Activated naive CD8-positive, alpha-beta T cell treated with anti-CD3 and anti-CD28 coated beads, Interleukin-2, amount 10 ng/mL, durations not matched to agents 7 days and 5 days (primary cell): ENCODE measurements at places on chromosomes 7 and 10.

DNA sequence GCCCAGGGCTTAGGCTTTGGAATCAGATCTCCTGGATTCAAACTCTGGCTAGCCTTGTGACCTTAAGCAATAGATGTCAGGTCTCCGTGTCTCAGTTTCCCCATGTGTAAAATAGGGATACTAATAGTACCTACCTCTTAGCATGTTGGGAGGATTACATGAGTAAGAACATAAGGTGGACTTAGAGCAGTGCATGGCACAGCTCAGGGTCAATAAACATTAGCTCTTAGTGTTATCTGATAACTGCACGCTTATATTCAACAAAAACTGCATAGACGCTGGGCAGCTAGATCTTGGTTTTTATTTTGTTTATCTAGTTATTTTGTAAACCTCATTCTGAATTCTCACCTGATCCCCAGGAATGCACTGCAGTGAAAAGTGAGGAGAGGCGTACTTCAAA lies 17.2 kb downstream of the TBXAS1 start:
- no peak for DNase-seq

DNA sequence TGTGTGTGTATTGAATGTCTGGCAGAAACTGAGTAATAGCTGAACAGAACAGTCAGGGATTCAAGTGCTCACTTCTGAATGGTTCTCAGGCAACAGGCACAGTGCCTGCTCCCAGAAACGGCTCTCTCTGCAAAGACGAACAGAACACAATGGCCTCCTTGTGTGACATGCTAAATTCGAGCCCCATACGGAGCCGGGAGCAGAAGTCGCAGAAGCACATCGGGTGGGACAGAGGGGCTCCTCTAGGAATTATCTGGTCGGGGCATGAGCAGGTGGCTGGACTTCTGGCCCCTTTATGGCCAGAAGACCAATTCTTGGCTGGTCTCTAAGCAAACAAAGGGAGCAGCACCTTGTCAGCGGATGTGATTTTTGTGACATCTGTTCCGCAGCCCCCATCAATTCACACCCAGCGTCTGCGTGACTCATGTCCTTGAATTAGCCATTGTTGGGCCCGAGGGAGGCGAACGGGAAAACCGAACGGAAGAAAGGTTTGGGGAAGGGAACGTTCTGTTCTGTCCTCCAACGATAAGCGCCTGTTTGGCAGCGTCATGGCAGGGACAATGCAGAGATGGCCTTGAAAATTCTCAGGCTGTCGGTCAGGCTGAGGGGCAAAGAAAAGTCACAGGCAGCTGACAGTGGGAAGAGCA lies 47.3 kb upstream of the NPTX2 start:
- DNase-seq = no peak

GRCh38 chr7:33339074-33339790 lies 209.9 kb downstream of the BBS9 start:
- DNase-seq = no peak

GRCh38 chr7:129780257-129780973 lies 168.9 kb downstream of the NRF1 start:
- DNase-seq = peak; percentile 71

DNA sequence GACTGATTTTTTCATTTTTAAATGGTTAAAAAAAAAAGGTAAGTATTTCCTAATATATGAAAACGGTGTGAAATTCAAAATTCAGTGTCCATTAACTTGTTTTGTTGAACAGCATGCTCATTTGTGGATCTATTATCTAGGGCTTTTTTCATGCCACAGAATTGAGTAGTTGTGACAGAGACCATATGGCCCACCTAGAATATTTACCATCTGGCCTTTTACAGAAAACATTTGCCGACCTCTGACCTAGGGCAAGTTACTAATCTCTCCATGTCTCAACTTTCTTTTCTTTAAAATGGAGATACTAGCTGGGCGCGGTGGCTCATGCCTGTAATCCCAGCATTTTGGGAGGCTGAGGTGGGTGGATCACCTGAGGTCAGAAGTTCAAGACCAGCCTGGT lies 41.3 kb downstream of the GRK5 start:
- no peak for DNase-seq

DNA sequence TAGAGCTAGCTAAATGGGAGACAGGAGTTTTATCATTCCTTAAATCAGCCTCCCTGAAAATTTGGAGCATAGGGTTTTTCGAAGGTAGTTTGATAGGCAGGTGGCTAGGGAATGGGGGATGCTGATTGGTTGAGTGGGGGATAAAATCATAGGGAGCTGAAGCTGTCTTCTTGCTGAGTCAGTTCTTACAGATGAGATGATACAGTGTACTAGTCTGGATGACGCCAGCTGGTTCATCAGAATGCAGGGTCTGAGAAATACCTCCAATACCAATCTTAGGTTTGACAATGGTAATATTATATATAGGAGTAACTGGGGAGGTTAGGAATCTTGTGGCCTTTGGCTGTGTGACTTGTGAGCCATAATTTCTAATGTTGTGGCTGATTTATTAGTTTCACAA lies 271.2 kb downstream of the SUGCT start:
- no peak for DNase-seq

DNA sequence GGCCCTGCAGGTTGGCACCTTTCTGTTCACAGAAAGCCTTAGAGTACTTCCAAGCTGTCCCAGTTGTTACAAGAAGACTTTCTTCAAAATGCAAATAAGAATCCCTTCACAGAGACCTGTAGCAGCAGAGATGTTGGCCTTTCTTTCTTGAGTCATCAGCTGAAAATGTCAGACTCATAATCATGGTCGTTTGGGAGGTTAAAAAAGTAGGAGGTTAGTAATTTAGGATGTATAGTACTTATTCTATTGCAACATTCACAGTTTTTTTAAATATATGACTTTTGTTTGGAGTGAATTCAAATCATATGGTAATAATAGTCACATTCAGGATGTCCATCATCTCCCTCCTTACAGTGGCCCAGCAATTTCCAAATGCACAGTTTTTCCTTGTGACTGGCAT lies 223.9 kb upstream of the GLI3 start:
- no peak for DNase-seq

- no peak for DNase-seq
These were observed 149.8 kb downstream of the DYNC1I1 start for GRCh38 chr7:95922191-95922590.

DNA sequence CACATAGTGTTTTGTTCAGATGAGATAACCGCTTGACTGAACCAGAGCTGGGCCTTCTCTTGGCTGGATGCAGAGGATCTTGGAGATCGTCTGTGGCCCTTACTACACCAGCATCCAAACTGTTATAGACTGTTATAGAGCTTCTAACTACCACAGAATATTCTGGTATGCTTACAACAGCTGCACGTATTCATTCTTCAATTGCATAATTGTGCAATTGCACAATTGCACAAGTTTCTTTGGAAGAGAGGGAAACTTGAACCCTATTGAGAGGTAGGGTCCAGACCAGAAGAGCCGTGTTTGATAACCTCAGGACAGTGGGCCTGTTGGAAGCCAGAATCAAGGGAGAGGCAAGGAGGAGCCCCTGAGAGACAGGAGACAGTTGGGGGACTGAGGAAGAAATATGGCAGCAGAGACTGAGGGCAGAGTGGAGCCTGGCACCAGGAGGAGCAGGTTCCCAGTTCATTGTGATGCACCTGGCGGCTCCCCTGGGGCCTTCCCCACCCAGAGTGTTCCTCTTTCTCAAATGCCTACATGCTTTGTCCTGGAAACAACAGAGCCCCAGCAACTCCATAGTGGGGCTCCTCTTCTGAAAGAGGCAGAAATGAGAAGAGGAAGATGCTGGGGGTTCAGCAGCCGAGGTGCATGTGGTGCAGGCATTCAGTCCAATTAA lies 64.1 kb downstream of the PTPRZ1 start:
- DNase-seq = no peak

DNA sequence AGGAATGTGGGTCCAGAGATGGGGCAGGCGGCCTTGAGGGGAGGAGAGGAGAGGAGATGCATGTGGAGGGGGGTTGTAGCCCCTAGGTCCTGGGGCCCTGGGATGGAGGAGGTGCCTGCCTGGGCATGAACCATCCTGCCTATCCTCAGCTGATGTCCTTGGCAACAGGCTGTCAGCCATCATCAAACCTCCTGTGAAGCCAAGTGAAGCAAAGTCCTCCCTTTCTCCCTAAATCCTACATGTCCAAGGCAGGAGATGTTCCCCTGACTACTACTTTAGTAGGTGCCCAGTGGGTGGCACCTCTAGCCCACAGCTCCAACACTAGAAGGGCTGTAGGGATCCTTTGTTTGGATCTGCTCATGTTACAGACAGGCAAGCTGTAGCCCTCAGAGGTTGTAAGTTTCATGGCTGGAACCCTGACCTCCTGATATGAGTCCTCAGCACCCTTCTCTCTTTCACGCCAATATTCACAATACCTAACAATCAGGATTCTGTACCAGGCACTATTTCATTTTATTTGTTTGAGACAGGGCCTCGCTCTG lies 66.6 kb upstream of the SYPL1 start:
- no peak for DNase-seq

- no peak for DNase-seq
These were observed 233.0 kb downstream of the CACNA2D1 start for GRCh38 chr7:82210416-82211184.

GRCh38 chr7:42945821-42946626 lies 13.8 kb downstream of the MRPL32 start:
- no peak for DNase-seq

DNA sequence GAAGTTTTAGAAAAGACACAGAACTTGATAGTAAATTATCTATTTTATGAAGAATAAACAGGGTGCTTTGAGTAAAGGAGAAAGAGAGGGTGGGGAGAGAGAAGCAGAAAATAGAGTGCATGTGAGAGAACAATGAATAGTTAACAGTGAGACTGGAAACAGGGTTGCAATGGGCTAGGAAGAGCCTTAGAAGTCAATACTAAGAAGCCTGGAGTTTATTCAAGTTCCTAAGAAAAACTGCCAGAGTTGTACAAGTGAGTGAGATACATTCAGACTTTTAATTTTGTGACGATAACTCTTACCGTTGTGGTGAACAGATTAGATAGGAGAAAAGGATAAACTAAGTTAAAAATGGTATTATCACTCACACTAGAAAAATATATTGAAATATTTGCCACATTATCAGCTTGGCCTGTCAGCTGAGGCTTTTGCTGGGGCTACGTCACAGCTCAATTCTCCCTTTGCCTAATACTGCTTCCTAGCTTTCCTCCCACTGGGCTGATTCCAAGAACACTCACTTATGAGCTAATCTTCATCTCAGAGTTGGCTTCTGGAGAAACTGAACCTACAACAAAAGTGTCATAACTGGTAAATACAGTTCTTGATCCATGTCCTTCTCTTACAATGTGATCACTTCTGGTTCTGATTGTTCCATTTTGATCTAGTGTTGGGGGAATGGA lies 92.7 kb downstream of the SEMA3D start:
- DNase-seq = no peak

- no peak for DNase-seq
These were observed 65.1 kb downstream of the BMPR1A start for GRCh38 chr10:86821388-86821999.

GRCh38 chr7:5225616-5226290 lies 35.7 kb downstream of the WIPI2 start:
- no peak for DNase-seq

GRCh38 chr10:103204353-103205255 lies 11.5 kb upstream of the NT5C2 start:
- DNase-seq = no peak

GRCh38 chr7:100407285-100408180 lies 21.0 kb downstream of the ZCWPW1 start:
- no peak for DNase-seq

GRCh38 chr10:31647861-31648260 lies 280.8 kb downstream of the ARHGAP12 start:
- no peak for DNase-seq

DNA sequence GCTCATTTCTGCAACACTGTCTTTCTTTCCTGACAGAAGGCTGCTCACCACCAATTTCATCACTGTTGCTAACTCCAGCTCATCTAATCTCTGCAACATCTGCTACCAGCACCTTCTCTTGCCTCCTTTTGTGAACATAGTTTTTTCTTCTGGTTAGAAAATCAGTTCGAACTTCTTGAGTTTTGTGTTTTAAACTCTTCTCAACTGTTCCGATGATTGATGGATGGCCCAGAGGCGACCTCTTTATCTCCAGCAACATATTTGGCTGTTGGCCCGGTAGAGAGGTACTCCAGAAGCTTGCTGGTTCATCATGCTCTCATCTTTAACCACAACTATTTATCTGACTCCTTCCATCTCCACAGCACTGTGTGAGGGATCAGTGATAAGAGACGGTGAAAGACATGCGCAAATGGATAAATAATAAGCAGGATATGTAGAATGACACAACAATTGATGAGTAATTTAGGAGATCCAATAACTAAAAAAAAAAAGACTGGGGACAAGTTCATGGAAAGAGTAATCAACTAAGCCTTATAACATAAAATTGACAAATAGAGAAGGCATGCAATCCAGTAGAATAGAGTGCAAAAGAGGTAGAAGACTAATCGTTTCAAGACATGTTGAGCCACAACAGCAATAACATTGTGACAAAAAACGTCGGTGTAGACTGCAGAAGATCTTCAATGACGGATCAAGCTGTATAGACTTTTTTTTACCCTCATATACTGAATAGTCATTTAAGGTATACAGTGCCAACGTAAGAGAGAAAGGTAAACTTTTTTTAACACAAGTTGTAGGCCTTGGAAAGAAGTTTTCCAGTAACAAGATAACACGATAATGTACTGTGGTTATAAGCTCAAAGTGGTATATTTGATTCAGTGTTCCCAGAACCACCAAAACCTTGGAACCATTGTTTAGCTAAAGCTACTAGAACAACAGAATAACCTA lies 152.2 kb downstream of the CRPPA start:
- DNase-seq = no peak

- no peak for DNase-seq
These were observed 107.4 kb upstream of the KLF14 start for GRCh38 chr7:130841416-130841815.

DNA sequence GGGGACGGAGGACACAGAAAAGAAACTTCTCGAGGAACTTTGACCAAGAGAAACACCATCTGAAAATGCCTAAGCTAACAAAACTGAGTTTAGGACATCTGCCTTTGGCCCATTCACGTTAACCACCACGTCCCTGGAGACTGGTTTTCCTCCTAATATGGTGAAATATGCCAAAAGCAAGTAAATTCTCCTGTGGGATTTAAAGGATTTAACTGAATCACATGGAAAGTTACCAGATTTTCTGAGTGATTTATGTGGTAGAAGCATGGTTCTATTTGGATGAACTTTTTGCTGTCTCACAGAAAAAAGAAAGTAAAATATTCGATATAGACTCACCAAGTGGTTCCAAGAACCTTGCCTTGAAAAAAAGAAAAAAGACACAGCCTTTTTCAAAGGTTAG lies 30.4 kb upstream of the BMPER start:
- no peak for DNase-seq

GRCh38 chr7:80923211-80923612 lies 4.4 kb upstream of the SEMA3C start:
- no peak for DNase-seq

DNA sequence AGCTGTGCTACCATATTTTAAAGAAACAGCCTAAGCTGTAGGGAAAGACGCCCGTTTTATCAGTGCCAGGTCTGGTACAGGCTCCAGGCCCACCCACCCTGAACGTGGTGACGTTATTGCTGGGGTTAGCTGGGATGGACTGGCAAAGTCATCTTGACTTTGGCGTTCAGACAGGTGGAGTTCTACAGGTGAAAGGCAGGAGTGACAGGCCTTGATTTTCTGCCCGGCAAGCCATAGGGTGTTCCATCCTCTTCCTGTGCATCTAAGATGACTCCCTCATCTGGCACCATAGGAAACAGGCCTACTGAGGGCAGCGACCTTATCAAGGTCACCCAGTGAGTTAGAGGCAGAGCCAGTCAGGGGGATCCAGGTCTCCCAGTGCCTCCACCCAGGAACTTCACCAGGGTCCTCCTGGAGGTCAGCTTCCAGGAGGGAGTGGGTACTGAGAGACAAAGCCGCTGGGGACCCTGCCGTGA lies 41.6 kb downstream of the HK1 start:
- DNase-seq = no peak

GRCh38 chr10:132329565-132330485 lies 2.2 kb upstream of the LRRC27 start:
- no peak for DNase-seq
